ENCODE measurements at places on chromosomes 4 and X.

DNA sequence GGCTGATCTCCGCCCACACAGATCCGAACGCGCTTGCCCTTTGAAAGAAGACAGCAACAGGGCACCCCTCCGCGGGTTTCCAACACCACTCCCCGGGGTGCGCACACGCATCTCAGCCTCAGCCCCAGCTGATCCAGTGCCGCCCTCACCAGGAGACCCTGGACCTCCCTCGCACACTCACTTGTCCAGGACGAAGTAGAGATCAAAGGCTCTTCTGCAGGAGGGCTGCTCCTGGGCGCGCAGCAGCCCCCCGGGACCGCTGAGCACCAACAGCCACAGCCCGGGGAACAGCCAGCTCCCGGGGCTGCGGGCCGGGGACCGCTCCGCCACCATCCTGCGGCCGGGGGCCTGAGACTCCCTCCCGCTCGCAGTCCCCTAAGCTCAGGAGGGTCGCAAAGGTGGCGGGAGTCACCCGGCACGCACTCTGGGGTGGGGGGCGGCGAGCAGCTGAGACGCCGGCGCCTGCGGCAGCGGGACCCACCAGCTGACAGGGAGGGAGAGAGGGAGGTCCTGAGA, 743 bp downstream of the ANTXR2 start:
- peak; percentile 40 for DNase-seq

DNA sequence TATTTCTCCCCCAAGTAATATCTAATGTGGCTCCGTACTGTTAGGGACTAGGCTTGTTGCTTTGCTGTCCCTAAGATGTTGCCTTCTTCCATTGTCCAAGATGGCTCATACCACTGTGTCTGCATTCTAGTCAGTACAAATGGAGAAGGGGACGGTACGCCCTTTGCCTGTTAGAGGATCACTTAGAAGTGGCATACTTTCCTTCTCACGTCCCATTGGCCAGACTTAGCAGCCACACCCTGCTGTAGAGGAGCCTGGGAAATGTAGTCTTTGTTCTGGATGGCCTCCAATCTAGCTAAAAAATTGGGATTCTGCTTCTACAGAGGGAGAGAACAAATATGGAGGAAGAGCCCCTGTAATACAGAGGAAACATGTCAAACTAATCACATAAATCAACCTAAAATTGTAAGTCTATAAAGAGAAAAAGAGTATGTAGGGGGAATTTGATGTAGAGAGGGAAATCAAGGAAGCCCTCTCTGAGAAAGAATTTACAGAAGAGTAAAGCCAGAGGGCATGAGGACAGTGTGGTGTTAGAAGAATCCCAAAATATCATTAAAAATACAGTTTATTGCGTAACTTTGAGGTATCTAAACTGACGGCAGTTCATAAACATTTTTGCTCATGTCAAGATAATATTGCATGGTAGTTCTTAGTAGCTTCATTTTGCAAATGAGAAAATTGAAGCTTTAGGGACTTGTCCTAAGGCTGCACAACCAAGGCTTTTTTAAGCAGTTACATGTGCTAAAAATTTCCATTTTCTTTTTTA, 15.1 kb downstream of the PRIMPOL start:
- DNase-seq = no peak

DNA sequence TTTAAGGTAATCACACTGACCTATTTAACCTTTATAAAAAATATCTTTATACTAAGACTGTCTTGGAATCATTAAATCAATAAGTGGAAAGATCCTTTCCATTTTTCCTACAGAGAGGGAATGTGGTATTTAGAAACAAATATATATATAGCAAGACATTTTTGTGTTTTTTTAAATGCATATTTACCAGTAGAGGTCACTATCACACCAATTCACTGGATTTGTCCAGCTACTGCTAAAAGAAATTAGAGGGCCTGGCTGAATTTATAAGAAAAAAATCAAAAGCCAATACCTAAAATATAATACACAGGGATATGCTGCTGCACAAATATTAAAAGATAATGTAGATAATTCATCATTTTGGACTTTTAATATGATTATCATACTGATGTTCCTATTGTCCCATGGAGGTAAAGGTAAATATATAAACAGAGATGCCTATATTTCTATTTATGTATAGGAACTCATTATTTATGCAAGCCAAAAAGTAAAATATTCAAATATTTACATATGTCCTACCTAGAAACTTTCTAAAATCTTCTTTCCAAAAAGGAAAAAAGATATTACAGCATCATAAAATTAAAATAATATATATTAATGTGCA, 69.5 kb downstream of the PDE5A start:
- DNase-seq = no peak

- no peak for DNase-seq
These were observed 123.5 kb downstream of the DCHS2 start for GRCh38 chr4:154368060-154368459.

DNA sequence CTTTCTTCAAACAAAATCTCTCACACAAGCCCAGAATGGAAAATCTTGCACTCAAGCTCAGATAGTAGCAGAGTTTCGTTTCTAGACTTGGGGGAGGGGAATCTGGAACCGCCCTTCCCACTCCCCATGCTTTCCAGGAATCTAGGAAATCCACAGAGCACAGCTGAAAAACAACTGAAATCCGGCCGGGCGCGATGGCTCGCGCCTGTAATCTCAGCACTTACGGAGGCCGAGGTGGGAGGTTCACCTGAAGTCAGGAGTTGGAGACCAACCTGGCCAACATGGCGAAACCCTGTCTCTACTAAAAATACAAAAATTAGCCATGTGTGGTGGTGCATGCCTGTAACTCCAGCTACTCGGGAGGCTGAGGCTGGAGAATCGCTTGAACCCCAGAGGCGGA, 127.3 kb upstream of the SLC34A2 start:
- no peak for DNase-seq

DNA sequence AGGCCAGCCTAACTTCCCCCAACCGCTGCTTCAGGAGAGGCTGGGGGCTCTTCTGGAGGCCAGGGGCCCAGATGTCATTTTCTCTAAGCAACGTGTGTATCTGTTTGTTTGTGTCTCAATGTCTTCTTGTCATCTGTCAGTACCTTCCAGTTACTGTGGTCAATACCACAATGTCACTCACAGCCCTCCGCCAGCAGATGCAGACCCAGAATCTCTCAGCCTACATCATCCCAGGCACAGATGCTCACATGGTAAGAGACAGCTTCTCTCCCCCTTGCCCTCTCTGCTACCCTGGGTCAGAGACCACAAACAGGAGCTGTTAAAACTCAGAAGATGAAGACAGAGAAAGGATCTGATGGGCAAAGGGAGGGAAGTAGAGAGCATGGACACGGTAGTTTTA, 5.0 kb downstream of the XPNPEP2 start:
- DNase-seq = no peak

DNA sequence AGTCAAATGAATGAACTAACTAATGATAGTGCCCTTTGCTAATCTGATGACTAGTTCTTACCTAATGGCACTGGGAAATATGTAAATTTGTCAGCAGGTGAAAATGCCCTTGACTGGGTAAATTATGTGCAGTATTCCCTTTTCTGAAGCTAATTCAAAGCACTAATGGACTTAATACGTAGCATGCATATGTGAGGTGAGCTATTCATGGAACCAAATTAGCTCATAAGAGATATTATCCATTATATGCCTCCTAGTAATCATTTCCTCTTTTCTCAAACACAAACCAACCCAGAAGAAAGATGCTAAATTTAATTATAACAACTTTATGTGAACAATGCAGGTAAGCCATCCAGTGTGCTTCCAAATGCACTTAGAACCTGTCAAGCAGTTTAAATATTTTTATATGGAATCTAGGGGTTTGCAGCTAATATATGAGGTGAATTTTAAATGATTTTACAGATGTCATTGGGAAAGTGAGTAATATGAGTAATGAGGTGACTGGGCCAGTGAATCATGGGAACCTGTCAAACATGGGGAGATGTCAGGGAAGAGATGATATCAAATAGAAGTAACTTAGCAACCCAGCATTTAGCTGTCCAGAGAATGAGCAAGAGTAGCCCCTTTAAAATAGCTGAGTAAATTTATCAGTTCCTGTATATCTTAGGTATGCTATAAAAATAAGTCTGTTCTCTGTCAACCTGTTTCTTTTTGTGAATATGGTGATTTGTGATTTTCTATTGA, 315.0 kb downstream of the AFF2 start:
- DNase-seq = no peak

All from stimulated activated CD8-positive, alpha-beta memory T cell treated with anti-CD3 and anti-CD28 coated beads, Interleukin-4, amount 100 ng/mL, for 4 hours (primary cell).